ENCODE measurements at places on chromosomes 16 and 17.
A peak's percentile ranks its signal among the peaks of the same experiment; 100 is the strongest.

DNA sequence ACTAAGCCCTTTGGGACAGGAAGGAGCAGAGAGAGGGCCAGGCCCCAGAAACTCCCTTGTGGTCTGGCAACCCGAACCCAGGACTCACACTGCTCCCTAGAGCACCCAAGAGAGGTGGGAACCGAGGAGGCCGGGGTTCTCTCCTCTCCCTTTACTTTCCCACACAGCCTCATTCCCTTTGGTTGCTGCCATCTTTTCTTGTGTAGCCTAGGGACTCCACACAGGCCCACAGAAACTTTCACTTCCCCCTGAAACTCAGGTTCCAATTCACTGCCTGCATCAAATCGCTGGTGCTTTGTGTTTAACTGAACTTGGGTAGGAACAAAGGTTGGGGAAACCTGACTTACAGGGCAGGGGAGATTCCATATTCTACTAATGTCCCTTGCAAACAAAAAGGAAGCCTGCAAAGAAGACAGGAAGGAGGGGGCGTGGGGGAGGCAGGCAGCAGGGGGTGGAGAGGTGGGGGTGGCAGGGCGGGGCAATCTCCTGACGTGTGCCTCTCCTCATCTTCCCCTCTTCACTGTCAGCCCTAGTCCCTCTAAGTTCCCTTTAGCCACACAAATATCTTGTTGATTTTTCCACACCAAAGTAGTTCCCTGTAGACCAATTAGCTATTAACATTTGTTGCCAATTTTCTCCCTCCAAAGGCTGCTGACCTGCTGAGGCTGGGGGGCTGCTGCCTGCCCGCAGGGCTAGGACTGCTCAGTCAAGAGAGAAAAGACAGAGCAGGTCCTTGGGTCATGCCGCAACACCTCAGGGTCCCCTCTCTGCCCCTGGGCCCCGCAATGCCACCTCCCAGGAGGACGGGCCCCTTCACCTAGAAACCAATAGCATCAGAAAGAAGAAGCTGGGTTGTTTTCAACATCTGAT is 8.0 kb downstream of the ST3GAL2 start:
- DNase-seq = peak; percentile 82

GRCh38 chr16:31129568-31130335 is 5.8 kb downstream of the PRSS8 start:
- DNase-seq = no peak

DNA sequence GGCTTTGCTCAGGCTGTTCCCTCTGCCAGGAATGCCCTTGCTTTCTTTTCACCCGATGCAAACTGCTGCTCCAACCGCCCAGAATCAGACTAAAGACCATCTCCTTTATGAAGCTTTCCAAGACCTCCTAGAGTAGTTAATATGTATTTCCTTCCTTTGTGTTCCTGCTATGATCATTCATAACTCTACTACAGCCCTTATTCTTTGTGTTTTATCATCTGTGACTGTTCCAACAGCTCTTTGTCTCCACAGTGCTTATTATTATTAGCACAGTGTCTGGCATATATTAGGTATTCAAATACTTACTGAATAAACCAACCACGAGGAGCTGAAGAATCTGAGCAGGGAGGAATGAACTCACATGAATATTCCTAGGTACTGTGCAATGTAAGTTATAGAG is 7.6 kb downstream of the PSME3IP1 start:
- DNase-seq = no peak

DNA sequence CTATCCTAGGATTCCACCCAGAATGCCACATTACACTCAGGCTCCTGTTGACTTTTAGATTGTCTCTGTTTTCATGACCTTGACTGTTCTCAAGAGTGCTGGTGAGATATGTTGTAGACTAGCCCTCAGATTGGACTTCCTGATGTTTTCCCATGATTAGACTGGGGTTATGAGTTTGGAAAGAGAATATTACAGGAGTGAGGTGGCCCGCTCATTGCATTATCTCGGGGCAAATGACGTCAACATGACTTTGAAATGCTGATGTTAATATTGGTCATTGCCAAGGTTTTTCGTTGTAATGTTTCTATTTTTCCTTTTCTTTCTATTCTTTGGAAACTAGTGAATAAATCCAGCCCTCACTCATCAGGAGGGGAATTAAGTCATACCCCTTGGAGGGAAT is 355.7 kb upstream of the MON1B start:
- DNase-seq = no peak

- DNase-seq = no peak
These were observed 104.0 kb upstream of the CDH5 start for GRCh38 chr16:66262253-66263167.

DNA sequence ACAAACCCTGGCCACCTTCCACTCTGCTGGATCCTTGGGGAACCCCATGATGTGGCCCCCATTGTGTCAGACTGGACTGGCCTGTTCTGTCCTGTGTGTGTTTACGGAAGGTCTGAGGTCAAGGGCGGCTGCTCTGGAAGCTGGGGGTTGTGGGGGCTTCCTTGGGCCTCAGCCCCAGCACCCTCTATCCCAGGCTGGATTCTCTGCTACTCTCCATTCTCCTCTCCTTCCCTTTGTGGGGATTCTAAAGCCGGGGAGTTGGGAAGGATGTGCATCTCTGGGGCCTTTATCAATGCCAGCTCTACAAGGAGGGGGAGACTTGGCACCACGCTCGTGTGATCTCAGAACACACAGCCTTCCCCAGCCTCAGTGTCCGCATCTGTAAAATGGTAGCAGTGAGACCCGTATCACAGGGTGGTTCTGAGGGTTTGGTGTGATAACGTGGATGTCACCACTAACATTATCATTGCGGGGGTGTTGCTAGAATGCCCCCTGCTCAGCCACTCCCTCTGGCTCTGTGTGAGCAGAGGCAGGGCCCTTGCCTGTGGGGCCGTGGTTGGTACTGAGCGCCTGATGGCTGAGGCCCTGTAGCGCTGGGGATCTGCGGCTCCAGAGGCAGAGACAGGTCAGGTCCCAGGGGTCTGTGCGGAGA is 18.1 kb downstream of the ADGRG1 start:
- DNase-seq = peak; percentile 36

- DNase-seq = no peak
These were observed 479 bp upstream of the ZNF207 start for GRCh38 chr17:32349503-32349853.

- no peak for DNase-seq
These were observed 94.0 kb upstream of the TNRC6C start for GRCh38 chr17:77864234-77865111.

Data from CD4-positive, alpha-beta T cell treated with Interferon alpha-2 for 1 hour (primary cell).